ENCODE measurements at places on chromosomes 3 and 15.
A peak's percentile ranks its signal among the peaks of the same experiment; 100 is the strongest.

DNA sequence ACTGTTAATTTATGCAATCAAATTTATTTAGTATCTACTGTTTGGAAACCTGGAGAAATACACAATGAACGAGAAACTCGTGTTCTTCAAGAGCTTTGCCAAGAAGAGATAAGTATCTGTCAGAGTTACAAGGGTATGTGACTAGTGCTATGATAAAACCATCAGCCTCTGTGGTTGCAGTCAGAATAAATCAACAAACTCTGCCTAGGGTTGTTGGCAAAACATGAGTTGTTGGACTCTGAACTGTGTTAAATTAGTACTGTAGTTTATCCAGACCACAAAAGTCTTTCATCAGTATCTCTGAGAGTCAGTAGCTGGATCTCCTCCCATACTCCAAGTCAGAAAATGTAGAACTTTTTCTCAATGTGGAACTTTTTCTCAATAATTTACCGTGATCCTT, 918.4 kb downstream of the NAALADL2 start:
- H3K27ac ChIP-seq, result no peak overlapping the region
- no peak for DNase-seq
- no peak overlapping the region for H3K4me3 ChIP-seq
- H3K27me3 ChIP-seq, result no peaks in the 10 kb centered on the region
- H3K4me1 ChIP-seq, result peaks cover 7% of the 10 kb centered on the region
- H3K36me3 ChIP-seq, result no peaks in the 10 kb centered on the region

DNA sequence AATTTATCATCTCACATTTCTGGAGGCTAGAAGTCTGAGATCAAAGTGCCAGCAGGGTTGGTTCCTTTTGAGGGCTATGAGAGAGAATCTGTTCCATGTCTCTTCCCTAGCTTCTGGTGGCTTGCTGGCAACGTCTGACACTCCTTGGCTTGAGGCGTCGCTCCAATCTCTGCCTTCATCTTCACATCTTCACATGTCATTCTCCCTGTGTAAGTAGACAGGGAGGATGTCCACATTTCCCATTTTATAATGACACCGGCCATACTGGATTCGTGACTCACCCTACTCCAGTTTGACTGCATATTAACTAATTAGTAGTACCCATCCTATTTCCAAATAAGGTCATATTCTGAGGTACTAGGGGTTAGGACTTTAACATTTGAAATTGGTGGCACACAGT, 17.5 kb upstream of the ARHGAP31 start:
- H3K4me1 ChIP-seq, result peaks cover 18% of the 10 kb centered on the region
- H3K27ac ChIP-seq, result no peak overlapping the region
- DNase-seq, result no peak
- H3K36me3 ChIP-seq, result no peaks in the 10 kb centered on the region

- peak overlapping the region; percentile 83 for H3K27ac ChIP-seq
- peaks cover 86% of the 10 kb centered on the region for H3K27me3 ChIP-seq
Measured at GRCh38 chr3:186097663-186098451, 11.0 kb downstream of the ETV5 start.

- H3K36me3 ChIP-seq, result no peaks in the 10 kb centered on the region
- no peaks in the 10 kb centered on the region for H3K27me3 ChIP-seq
- no peak overlapping the region for H3K4me3 ChIP-seq
Measured at GRCh38 chr15:62748196-62748595, 294.4 kb upstream of the TPM1 start.

GRCh38 chr3:40321818-40322217, 12.3 kb downstream of the EIF1B start:
- no peak for DNase-seq
- no peak overlapping the region for H3K4me3 ChIP-seq
- no peaks in the 10 kb centered on the region for H3K36me3 ChIP-seq
- no peaks in the 10 kb centered on the region for H3K27me3 ChIP-seq
- H3K4me1 ChIP-seq, result no peaks in the 10 kb centered on the region

GRCh38 chr3:71657831-71658530, 67.2 kb downstream of the EIF4E3 start:
- no peak overlapping the region for H3K4me3 ChIP-seq
- H3K4me1 ChIP-seq, result peaks cover 12% of the 10 kb centered on the region
- H3K36me3 ChIP-seq, result no peaks in the 10 kb centered on the region
- H3K27me3 ChIP-seq, result no peaks in the 10 kb centered on the region
- no peak overlapping the region for H3K27ac ChIP-seq
- no peak for DNase-seq

GRCh38 chr3:171806200-171807128, 3.8 kb downstream of the PLD1 start:
- no peak for DNase-seq
- H3K4me3 ChIP-seq, result no peak overlapping the region
- H3K4me1 ChIP-seq, result no peaks in the 10 kb centered on the region
- no peak overlapping the region for H3K27ac ChIP-seq
- H3K27me3 ChIP-seq, result peaks cover 30% of the 10 kb centered on the region

DNA sequence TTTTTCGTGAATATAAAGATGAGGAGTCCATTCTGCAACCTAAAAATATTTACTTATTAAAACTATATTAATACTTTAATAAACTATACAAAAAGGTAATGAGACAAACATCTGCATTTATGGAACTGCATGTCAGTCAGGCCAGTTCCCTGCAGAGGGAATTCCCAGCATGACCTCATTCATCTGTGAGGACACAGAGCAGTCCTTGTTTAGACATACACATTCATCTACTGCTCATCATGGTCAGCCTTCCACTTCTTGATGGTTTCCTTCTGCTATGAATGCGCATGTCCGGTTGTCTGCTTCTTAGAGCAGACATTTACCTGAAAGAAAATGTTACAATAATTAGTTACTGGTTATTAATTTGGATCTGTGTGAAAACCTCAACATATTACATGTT, 3.3 kb upstream of the ACTR8 start:
- peaks cover 11% of the 10 kb centered on the region for H3K4me1 ChIP-seq
- DNase-seq, result no peak
- H3K27me3 ChIP-seq, result no peaks in the 10 kb centered on the region
- H3K36me3 ChIP-seq, result peaks cover 5% of the 10 kb centered on the region
